ENCODE measurements at places on chromosomes 4 and X. TPM values are rescaled to one million over a fixed set of nuclear protein-coding genes. Genes with fewer than 3 reads are reported as not detected.

GRCh38 chr4:24321131-24321530, 263.2 kb downstream of the DHX15 start:
- no peak for DNase-seq

DNA sequence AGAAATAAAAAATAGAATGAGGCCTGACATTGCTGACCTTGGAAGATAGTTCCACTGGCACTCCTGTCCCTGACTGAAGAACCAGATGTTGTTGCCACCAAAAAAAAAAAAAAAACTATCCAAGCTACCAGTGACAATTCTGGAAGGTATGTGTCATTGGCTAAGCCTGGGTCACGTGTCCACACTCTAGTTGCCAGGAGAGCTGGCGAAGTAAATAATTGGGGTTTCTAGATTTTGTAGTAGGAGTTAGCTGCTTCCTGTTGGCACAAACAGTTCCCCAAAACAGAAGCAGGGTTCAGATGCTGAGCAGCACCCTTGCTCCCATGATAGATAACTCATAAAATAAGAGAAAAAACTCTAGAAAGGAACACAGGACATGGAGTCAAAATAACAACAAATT, 20.5 kb downstream of the MND1 start:
- no peak for DNase-seq

GRCh38 chr4:2823671-2824328, 19.8 kb upstream of the ADD1 start:
- no peak for DNase-seq

GRCh38 chrX:22057667-22058066, 25.5 kb downstream of the PHEX start:
- no peak for DNase-seq

DNA sequence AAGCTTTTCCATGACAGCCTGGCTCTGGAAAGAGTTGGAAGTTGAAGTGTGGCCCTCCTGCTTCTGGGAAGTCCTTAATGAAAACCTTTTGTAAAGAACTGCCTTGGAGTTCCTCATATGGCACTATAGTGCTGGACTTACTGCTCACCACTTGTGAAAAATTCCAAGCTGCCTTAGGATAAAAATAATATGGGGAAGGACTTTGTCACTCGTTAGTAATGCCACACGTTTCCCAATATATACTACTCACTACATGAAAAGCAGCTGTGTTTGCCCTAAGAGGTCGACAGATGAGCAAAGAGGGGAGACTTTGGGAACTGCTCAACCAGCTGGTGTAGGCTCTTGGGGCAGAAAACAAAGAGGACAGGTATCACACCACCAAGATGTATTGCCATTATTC, 11.7 kb downstream of the OPHN1 start:
- no peak for DNase-seq

- no peak for DNase-seq
Observed at GRCh38 chrX:67636532-67636931, 92.7 kb downstream of the AR start.

- no peak for DNase-seq
Observed at GRCh38 chr4:100962698-100963097, 384.6 kb downstream of the PPP3CA start.

DNA sequence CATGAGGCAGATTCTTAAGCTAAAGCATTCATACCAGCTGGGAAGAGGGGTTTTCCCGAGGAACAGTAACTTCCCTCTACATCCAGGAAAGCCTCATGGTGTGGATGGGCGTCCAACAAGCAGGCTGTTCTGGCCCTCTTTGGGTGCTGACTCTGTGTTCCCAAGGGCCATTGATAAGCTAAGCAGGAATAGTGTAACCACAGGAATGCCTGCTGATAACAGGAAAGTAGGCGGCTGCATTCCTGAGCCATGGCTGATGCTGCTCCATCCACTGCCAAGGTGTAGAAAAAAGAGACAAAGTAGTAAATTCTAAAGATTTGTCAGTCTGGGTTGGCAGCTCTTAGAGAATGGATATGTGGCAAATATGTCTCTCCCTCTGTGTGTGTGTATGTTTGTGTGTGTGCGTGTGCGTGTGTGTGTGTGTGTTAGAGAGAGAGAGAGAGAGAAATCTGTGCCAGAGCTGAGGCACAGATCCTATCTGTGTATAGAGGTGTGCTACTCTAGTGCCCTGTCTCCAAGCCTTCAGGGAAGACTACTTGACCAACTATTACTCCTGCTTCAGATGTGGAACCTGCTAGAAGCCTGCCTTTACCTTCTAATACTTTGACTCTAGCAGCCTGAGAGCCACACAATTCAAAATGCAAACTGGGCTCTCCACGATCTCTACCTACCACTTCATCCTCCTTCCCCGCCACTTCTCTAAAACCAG, 353.1 kb upstream of the NR3C2 start:
- DNase-seq, result no peak

DNA sequence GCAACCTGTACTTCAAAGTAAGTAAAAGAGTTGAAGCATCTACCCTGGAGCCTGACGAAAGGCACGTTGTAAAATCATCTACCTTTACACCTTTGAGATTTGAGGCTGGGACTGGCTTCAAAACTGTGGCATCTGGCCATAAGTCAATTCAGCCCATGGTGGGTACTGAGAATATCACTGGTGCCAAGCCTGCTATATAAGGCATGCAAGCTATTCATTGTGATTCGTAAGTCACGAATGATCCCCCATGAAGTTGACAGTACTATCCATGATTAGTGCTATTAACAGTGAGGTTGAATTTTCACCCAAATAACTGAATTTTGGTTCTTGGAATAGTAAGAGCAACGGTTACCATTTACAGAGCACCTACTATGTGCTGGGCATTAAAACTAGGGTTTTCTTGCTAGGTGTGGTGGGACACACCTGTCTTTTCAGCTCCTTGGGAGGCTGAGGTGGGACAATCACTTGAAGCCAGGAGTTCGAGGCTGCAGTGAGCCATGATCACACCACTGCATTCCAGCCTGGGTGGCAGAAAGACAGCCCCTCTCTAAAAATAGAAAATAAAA, 39.8 kb downstream of the IRF2 start:
- no peak for DNase-seq

- no peak for DNase-seq
Observed at GRCh38 chrX:41353985-41354384, 20.0 kb downstream of the DDX3X start.

GRCh38 chr4:6910340-6910959, 824 bp downstream of the TBC1D14 start:
- no peak for DNase-seq

GRCh38 chr4:139207873-139208403, 30.9 kb upstream of the ELF2 start:
- DNase-seq, result no peak

- no peak for DNase-seq
Observed at GRCh38 chr4:56744030-56744429, 62.9 kb upstream of the HOPX start.

NXF2 gene
- total RNA-seq, result not detected

CD38 gene
- 0.11 TPM for total RNA-seq
